MM.1S (cell line): ENCODE measurements at places on chromosomes 12 and 14.

DNA sequence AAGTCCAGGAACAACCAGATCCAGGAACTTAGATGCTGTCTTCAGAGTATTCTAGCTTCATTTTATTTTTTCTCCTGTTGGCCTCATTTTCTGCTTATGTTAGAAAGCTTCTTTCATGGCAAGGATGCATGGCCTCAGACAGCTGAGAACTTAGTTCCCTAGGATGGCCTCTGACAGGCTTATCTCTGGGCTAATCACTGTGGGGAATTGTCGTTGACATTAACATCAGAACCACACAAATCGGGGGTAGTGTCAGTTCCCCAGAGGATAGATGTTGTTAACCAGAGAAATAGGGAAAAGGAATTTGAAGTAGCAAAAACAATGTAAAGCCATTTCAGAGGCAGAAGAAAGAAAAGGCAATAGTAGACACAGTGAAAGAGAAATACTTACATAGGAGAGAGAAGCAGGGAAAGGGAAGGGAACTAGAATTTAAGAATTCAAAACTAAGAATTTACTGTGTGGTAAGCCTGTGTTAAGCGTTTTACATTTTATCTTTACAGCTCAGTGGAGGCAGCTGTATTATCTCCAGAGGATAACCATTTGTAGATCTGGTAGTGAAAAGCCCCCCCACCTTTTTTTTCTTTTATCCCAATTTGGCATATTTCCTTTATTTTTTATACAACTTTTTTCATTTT, 21.8 kb downstream of the FUT8 start:
- no peak for DNase-seq

DNA sequence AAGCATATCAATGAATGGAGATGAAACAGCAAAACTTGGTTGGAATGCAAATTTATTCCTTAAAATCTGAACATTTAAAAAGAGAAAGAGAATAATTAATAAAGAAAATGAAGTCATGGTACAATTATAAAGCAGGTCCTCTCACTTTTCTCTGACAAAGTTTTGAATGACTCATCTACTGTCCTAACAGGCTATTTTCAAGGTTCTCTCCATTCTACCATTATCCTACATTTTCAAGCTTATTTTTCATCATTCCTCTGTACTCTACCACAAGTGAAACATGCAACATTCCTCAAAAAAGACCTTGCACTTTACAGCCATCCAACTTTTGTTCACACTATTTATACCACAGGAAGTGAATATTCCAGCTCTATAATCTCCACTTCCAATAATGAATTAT, 36.9 kb upstream of the AP4S1 start:
- no peak for DNase-seq

DNA sequence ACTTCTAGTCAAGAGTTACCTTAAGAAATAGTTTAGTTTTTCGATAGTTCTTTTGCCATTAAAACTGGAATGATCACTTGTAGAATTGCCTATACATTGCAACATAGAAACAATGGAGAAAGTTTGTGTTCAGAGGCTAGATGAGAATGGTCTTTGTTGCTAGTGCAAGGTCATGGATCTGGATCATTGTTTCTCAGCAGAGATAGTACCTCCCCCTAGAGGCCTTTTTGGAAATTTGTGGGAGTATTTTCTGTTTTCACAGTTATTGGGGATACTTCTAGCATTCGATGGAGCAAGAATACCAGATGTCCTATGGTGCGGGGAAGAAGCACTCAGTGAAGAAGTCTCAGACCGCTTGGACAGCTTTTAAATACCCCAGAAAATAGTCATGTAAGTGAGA, 138.8 kb upstream of the HMGA2 start:
- DNase-seq, result no peak

DNA sequence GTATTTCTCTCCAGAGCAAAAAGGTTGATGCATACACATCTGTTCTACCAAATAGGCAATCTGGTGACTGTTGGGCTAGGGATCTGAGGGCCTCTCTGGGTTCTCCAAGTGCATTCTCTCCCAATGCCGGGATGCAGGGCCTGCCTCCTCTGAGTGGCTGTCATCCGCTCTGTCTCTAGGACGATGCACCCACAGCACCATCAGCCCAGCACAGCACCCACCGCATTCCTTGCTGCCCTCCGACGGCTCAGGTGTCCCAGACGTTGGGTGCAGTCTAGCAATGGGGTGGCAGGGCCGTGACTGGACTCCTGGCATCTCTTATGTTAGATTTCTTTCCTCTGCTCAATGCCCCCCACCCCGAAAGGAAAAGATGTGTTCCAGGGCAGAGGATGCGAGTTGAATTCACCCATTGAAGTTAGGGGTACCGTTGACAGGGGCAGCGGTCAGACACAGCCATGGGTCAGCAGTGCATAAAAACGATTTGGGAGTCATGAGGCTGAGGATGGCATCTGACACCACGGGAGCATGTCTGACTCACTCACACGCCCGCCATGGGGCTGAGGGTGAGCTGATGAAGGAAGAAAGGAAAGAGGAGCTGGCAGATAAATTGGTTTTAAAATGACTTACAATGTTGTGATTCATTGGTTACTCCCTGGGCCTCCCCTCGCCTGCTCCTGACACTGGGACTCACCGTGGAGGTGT, 93.2 kb upstream of the C14orf180 start:
- DNase-seq, result no peak

DNA sequence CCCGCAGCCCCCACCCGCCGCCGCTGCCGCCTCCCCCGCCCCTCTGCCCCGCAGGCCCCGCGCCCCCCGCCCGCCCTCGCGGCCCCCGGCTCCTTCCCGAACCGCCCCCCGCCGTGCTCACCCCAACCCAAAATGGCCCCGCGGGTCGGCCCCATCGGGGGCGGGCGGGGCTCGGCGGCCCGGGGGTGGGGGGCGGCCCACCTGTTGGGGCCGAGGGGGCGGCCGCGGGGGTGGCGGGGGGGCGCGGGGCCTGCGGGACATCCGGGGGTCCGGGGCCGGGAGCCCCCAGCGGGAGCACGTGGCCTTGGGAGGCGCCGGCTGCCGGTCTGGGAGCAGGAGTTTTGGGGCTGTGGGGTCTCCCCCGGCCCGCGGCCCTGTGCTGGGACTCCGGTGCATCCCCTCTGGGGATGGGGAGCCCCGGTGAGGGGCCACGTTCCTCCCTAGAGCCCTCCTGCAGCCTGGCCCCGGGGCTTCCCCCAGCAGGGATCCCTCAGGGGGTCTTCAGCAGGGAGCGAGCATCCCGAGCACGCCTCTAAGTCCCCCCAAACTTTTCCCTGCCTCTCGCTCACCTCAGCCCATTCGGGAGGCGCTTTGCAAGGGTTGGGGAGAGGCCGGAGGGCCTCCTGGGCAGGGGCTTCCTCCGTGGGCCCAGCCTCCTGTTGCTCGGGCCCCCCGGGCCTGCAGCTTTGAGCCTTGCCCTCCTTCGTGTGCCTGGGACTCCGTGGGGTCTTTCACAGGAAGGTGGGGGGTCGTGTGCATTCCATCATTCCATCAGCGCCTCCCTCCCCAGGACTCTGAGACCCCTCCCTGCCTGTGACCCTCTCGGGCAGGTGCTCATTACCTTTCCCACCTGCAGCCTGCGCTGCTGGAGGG, 710 bp downstream of the MTA1 start:
- DNase-seq, result no peak

DNA sequence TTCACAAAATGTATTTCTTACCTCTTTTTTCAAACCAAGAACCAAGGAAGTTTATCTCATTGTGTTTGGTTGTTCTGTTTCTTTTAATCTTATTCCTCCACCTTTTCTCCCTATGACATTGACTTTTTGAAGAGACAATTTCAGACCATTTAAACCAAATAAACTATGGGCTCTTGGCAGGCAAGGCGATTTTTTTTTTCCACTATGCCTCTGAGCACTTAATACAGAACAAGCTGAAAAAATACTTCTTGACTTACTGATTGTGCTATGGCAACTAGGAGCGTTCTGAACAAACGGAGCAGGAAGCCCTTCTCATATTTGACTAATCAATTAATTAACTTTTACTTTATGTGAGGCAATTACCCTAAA, 98.0 kb downstream of the ZNF664 start:
- no peak for DNase-seq

DNA sequence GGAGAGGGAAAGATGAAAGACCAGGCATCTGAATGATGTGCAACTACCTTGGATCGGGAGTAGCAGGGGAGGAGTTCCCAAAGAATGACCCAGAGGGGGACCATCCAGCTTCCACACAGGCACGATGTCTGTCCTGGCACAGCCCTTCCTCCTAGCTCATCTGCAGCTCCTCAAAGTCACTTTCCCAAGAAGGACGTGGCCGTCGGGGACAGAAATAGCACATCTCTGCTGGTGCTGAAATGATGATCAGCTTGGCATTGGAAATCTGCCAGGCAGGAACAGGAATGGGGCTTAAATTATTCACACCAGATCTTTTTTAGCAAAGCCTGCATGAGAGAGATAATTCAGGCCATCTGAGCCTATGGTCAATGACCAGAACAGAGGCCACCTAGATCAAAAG, 41.7 kb downstream of the TSPAN11 start:
- DNase-seq, result no peak

- peak; percentile 57 for DNase-seq
These were observed 15.0 kb downstream of the MDM1 start for GRCh38 chr12:68317047-68317667.

DNA sequence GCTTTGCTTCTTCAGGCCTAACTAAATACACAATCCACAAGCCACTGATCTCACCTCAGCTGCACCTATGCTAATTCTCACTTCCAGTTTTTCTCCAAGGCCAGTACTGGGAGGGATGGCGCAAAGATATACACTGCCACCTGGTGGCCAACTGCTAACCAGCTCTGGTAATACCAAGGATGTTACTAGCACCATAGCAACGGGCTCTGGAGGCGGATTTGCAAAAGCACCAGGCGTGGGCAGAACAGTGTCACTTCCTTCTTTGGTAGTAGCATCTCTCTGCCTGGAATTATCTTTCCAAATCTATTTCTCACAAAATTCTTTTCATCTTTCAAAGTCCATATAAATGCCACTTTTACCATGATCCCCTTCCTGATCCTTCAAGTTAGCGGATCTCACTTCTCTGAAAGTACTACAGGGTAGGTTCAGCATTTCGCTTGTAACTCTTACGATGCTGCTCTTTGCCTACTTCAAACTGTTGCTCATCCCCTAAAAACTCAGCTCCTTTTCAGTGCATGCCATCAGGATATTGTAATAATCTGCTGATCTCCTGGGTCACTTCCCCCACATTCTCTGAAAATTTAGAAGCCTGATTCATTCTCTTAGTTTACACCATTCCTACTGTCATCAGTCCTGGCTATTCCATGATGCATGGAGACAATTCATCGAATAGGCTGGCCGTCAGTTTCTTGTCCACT, 37.1 kb upstream of the FOXJ2 start:
- peak; percentile 79 for DNase-seq

GRCh38 chr12:105107171-105107493, 399 bp upstream of the WASHC4 start:
- DNase-seq, result no peak

GRCh38 chr12:62841846-62842245, 93.1 kb downstream of the PPM1H start:
- no peak for DNase-seq

GRCh38 chr14:106378191-106378590, 851.8 kb downstream of the TMEM121 start:
- DNase-seq, result peak; percentile 34

- DNase-seq, result no peak
These were observed 15.7 kb upstream of the RMST start for GRCh38 chr12:97446895-97447294.

- no peak for DNase-seq
These were observed 12.7 kb downstream of the SCYL2 start for GRCh38 chr12:100279607-100280244.

DNA sequence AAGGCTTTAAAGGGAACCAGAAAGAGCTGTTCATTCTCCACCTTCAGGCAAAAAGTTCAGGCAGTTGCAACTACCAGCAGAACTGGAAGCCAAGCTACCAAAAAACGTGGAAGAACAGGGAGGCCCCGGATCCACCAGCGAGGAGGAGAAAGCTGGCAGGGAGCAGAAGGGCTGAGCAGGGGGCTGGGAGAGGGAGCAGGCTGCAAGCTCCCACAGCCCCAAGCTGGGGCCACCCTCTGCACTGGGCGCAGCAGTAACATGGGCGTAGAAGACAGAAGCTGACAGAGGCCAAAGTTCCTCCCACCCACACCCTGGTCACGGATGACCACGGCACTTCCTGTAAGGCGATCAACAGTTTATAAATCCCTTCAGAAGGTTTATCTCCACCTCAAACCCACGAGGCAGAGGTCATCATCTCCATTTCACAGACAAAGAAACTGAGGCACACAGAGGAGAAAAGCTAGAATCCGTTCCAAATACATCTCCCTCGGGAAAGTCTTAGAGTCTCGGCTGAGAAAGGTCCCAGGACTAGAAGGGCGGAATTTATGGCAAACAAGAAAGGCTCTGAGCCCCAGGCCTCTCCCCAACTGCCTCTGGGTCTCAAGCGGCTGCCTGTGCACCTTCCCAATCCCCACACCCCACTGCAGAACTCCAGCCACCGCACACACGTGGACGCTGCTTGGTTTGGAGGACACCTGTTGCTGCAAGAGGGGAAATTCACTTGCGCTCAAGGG, 1.8 kb downstream of the CCDC85C start:
- no peak for DNase-seq

DNA sequence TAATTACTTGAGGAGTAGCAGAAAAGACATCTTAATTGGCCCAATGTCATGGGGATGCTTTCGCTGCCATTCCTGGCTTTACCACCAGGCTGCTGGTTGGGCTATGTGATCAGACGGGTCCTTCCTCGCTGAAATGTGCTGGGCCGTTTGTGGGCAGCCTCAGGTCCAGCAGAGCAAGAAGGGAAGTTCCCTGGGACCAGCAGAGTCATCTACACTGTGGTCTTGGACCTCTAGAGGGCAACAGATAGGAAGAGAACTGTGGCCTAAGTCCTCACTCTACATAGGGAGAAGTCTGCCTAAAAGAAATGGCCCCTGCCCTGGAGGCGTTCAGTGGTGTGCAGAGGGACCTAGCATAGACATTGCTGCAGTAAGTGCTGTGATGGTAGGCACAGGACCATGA, 10.9 kb downstream of the EVL start:
- DNase-seq, result no peak

- peak; percentile 30 for DNase-seq
These were observed 31.9 kb upstream of the ZFP36L1 start for GRCh38 chr14:68824517-68825347.

GRCh38 chr12:53166837-53167236, 13.7 kb upstream of the ZNF740 start:
- no peak for DNase-seq

- no peak for DNase-seq
These were observed 26.2 kb downstream of the MNAT1 start for GRCh38 chr14:60760644-60761364.

DNA sequence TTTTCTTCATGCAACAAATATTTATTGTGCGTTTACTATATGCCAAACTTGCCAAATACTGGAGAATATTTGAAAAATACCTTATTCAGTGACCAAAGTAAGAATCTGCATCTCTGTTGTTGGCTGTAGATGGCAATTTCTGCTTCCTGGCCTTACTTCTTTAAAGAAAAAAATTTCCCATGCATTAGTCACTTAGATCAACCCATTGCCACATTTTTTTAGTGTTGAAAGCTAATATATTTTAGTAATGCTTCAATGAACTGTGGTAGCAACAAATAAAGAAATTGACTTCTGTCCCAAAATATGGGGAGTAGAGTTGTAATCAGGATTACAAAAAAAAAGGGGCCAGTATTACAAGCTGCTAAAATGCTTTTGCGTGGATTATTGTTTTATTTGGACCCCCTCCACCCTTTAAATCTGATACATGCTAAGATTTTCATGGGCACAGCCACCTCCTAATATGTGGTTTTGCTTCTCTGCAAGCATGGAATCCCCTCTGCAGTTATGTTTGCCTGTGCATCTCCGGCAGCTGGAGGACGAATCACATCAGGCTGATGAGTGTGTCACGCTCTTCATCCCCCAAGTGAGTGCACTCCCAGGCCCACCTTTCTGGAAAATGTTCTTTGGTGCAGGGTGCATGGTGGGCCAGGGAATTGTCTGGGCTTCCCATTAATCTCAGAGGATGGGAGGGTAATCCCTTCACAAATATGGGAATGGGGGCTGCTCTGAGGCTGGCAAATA, 38.1 kb upstream of the PTCSC3 start:
- DNase-seq, result no peak
